Cardiac ventricle fibroblast (primary cell): ENCODE measurements at places on chromosomes 12 and 14. TPM values are rescaled to one million over a fixed set of nuclear protein-coding genes. Genes with fewer than 3 reads are reported as not detected.

Gene BATF
- total RNA-seq, result 0.88 TPM in 1 of 2 replicates, not detected in the other

Gene DHRS2
- total RNA-seq, result 1.7 TPM in 1 of 2 replicates, not detected in the other

Gene SLC17A8
- total RNA-seq, result not detected in 2 replicates

Gene KCNMB4
- total RNA-seq, result 1.9 and 2.4 TPM in 2 replicates

Gene LMNTD1
- 1.3 TPM in 1 of 2 replicates, not detected in the other for total RNA-seq

Gene PIP4P1
- total RNA-seq, result 14.6 and 17.6 TPM in 2 replicates

Gene GPX2
- not detected in 2 replicates for total RNA-seq

Gene ADCY4
- 0.94 and 2.1 TPM in 2 replicates for total RNA-seq

Gene CRACR2A
- total RNA-seq, result 4.2 and 6.5 TPM in 2 replicates

Gene RESF1
- total RNA-seq, result 50.8 and 69.9 TPM in 2 replicates

Gene FBLN5
- 124 and 131 TPM in 2 replicates for total RNA-seq

Gene SERPINA10
- total RNA-seq, result not detected in 2 replicates

Gene STAC3
- 0.20 and 3.1 TPM in 2 replicates for total RNA-seq

Gene TAS2R43
- total RNA-seq, result not detected in 2 replicates

Gene BEGAIN
- 0.69 and 1.8 TPM in 2 replicates for total RNA-seq

Gene CLEC2A
- not detected in 2 replicates for total RNA-seq

Gene SDR9C7
- total RNA-seq, result not detected in 2 replicates

Gene PLBD1
- 4.2 and 5.9 TPM in 2 replicates for total RNA-seq

Gene ORMDL2
- 8.5 and 15.4 TPM in 2 replicates for total RNA-seq

Gene KRT79
- not detected in 2 replicates for total RNA-seq

Gene PTCSC3
- not detected in 2 replicates for total RNA-seq

Gene SUSD6
- total RNA-seq, result 11.2 and 14.0 TPM in 2 replicates

Gene RNASE7
- total RNA-seq, result not detected in 2 replicates

Gene GPR68
- total RNA-seq, result 1.1 TPM in 2 replicates

Gene ANKRD13A
- total RNA-seq, result 37.6 and 43.7 TPM in 2 replicates

Gene TAS2R9
- total RNA-seq, result not detected in 2 replicates

Gene ATP5MC2
- total RNA-seq, result 277 and 346 TPM in 2 replicates

Gene KRT83
- not detected in 2 replicates for total RNA-seq

Gene FOXM1
- total RNA-seq, result 2.6 and 4.2 TPM in 2 replicates

Gene OR6C65
- not detected in 2 replicates for total RNA-seq

Gene GAS2L3
- total RNA-seq, result 3.3 and 3.6 TPM in 2 replicates

Gene LRRK2
- total RNA-seq, result 4.9 and 5.8 TPM in 2 replicates

Gene DENR
- total RNA-seq, result 21.1 and 23.5 TPM in 2 replicates

Gene LTBP2
- total RNA-seq, result 123 and 130 TPM in 2 replicates

Gene TAS2R8
- total RNA-seq, result not detected in 2 replicates

Gene LIN7A
- total RNA-seq, result 7.1 and 14.1 TPM in 2 replicates

Gene SAMD15
- 1.6 and 2.2 TPM in 2 replicates for total RNA-seq

Gene LAG3
- total RNA-seq, result 0.06 and 0.10 TPM in 2 replicates

Gene LRFN5
- 3.1 and 19.6 TPM in 2 replicates for total RNA-seq

Gene PHETA1
- 10.8 and 21.1 TPM in 2 replicates for total RNA-seq

Gene PRDM4
- total RNA-seq, result 13.7 and 16.1 TPM in 2 replicates

Gene LRRIQ1
- not detected in 2 replicates for total RNA-seq

Gene ANO2
- 0.05 and 0.25 TPM in 2 replicates for total RNA-seq

Gene MORN3
- 0.12 and 0.15 TPM in 2 replicates for total RNA-seq
